ENCODE measurements at places on chromosomes 16 and 17.

- DNase-seq, result no peak
These were observed 17.0 kb upstream of the RFFL start for GRCh38 chr17:35080536-35080935.

- DNase-seq, result no peak
These were observed 936.1 kb upstream of the SOX9 start for GRCh38 chr17:71184716-71185115.

DNA sequence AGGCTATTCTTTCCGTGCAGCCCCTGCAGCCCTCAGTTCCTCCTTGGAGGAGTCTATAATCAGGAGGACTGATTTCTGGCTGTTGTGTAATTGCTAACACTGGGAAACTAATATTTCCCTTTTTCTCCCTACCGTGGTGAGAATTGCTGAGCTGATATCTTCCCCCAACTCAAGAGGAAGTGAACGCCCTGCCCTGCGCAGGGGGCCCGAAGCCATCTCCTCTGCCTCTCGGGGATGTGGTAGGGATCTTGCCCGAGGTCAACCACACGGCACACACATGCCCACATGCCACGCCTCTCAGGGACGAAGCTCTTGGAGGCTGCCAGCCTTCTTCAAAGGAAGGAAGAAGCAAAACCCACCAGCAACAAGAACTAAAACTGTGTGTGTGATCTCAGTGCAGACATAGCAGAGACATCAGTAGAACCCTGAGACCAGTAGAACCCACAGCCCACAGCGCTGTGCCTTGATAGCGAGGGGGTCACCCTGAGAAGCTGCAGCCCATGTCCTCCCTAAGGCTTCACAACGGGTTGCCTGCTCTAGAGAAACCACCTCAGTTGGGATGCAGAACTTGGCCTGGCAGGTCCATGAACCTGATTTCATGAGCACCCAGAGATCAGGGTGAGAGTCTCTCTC is 8.9 kb upstream of the ULK2 start:
- DNase-seq, result no peak

GRCh38 chr17:41394254-41394996 is 3.0 kb downstream of the KRT31 start:
- no peak for DNase-seq

GRCh38 chr16:61654962-61655361 is 381.3 kb downstream of the CDH8 start:
- no peak for DNase-seq

GRCh38 chr16:89761304-89761922 is 40.1 kb downstream of the ZNF276 start:
- DNase-seq, result no peak

DNA sequence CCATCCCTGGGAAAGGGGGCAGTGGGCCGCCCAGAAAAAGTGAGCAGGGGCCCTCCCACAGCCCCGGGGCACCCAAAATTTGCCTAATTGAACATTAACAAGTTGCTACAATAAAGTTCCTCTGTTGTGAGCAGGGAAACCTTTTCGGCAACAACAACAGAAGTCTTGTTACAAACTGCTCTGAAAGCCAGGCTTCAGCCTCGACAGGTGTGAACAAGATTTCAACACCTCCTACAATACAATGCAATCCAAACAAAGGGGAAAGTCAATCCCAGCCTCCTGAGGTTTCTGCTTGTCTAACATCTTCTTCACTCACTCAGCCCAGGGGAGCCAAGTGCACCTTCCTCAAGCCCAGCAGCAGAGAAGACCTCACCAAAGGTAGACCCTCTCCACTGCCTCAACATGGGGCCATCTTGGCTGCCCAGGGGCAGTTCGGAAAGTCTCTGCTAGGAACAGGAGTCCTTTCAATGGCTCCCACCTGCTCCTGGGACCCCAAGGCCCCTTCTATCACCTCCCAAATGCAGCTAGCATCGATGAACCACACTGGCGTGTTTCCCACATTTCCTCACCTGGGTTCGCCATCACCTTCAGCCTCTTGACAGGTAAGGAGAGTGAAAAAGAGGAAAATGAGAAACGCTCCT is 19.1 kb downstream of the ZFHX3 start:
- no peak for DNase-seq

GRCh38 chr17:45129426-45129939 is 2.8 kb downstream of the PLCD3 start:
- no peak for DNase-seq

- DNase-seq, result peak; percentile 92
These were observed at the start of gene MPDU1 for GRCh38 chr17:7583253-7584109. TSS of gene MPDU1 (plus strand) at chr17:7583852. CDS start at chr17:7583863, 11 bp downstream.

DNA sequence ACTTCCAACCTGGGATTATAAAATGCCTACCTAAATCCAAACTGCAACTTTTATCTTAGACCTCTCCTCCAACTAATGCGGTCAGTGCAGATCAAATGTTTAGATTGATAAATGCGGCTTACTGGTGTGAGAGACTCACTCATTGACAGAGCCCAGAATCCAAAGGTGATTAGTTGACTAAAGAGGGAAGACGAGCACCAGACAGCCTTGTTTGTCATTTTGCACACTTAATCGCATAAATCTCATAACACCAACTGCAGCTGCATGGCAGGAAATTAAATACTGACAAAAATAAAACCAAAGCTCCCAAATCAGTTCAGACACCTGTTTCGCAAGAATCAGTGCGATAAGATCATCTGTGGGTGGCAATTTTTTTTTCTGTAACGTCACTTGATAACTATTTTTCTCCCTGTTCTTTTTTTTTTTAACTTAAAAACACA is 35.9 kb downstream of the NACA2 start:
- DNase-seq, result no peak

GRCh38 chr17:7016418-7016817 is 4.0 kb downstream of the RNASEK start:
- DNase-seq, result no peak

DNA sequence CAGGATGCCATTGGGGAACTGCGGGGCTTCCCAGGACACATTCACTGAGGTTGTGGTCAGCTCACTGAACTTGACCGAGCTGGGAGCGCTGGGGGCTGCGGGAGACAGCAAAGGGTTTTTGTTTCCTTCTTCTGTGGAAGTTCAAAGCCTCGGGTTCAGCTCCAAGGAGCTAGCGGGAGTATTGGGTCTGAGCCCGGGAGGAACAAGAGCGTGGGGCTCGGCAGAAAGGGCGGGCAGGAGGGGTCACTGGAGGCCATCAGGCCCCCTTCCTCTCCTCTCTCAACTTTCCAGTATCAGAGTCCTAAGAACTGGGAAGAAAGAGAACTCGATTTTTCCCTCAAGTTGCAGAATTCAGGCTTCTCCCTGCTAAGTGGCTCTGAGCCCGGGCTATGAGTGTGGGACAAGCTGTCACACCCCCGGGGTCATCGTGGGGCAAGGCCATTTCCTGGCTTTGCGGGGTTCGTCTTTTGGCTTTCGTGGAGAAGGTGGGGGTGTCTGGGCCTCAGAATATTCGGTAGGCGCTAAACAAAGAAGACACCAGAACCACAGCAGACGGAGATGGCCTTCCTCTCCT is 53.6 kb upstream of the CDC42EP4 start:
- no peak for DNase-seq

DNA sequence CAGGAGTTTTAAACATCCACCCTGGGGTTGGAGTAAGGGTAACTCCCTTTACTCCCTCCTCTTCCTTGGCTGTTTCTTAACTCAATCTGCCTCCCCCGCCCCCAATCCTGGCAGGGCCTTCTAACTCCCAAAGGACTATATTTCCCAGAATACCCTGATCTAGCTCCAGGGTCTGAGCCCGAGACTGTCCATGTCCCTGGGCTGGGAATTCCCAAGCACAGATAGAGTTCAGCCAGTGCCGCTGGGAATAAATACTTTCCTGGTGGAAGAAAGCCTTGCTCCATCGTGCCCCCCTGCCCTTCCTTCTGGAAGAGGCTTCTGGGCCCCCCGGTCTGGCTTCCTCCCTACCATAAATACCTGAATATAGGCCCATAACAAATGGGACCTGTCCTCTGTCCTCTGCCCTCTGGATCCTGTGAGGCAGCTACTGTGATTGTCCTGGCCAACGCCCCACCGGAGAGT is 10.2 kb downstream of the BAHCC1 start:
- DNase-seq, result peak; percentile 63

DNA sequence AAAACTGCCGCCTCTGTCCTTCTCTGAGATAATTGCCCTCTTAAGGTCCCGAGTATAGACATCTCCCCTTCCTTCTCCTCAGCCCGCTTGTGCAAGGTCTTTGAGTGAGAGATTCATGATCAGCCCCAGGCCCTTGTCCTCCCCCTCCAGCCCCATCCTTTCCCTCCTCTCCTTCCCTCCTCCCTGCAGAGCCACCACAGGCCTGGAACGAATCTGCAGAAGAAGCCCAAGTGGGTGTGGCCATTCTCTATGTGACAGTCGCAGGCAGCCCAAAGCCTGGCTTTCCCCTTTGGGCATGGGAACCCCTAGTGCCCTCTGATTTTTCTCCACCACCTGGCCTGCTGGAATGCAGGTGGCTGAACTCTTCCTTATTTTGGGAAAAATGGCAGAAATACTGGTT is 7.2 kb upstream of the NDRG4 start:
- DNase-seq, result no peak

- DNase-seq, result no peak
These were observed 26.9 kb downstream of the TNS4 start for GRCh38 chr17:40474419-40475002.

DNA sequence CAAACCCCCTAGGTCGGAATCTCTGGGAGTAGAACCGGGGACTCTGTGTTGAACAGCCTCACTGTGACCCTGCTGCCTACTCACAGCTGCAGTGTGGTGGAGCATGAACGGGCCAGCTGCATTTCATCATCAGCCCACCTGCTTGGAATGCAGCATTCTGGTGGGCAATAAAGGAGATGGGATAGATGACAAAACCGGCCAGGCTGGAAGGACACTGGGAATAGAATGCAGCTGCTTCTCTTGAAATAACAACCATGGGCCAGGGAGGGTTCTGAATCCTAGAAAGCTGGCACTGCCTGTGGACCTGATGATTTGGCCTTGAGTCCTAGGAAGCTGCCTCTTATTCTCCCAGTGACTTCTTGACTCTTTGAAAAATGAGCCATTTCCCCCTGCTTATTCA is 23.5 kb downstream of the CFAP97D1 start:
- DNase-seq, result no peak

DNA sequence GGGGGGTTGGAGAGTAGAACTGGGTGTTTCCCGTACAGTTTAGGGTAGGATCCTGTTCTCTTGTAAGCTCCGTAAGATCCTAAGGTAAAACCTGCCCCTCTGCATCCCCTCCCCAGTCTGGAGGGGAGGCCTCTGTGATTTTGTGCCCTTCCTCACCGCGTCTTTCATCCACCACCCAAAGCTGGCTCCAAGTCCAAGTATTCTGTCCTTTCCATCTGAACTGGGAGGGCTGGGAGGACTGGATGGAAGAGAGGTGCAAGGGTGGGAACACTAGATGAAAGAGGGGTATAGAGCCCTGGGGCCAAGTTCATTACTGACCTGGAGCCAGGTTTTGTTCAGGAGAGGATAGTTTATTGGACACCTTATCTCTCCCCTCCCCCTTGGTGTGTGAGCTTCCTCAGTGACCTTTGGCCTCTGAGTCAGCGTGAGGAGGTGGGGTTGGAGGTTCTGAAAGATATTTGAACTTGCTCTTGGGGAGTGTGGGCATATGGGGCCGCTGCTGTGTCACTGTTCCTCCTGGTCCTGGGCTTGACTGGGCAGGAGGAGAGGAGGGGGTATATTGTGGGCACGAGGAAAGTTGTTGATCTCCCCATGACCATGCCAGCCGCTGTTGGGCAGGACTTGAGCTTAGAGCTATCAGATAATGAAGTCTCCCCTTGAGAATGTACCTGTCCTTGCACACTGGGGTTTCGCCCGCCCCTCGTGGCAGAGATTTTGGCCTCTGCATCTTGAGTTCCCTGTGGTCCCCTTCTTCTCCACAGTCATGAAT is 1.6 kb downstream of the LASP1 start:
- DNase-seq, result no peak

DNA sequence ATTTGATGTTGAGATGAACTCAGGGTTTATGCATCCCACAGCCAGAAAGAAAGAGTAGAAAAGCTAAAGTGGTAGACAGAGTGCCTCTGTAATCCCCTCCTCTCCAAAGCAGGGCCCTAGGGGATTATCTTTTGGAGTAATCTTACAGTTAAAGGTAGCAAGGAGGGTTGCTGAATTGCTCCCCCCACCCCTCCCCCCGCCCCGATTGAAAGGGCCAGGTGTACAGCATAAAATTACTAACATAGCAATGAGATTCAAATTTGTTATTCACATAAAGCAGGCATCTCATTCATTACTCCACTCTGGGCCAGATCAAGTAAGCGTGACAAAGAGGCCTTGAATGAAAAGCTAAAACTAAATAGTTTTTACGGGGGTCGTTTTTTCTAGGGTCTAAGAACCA is 72.7 kb downstream of the STH start:
- DNase-seq, result no peak

DNA sequence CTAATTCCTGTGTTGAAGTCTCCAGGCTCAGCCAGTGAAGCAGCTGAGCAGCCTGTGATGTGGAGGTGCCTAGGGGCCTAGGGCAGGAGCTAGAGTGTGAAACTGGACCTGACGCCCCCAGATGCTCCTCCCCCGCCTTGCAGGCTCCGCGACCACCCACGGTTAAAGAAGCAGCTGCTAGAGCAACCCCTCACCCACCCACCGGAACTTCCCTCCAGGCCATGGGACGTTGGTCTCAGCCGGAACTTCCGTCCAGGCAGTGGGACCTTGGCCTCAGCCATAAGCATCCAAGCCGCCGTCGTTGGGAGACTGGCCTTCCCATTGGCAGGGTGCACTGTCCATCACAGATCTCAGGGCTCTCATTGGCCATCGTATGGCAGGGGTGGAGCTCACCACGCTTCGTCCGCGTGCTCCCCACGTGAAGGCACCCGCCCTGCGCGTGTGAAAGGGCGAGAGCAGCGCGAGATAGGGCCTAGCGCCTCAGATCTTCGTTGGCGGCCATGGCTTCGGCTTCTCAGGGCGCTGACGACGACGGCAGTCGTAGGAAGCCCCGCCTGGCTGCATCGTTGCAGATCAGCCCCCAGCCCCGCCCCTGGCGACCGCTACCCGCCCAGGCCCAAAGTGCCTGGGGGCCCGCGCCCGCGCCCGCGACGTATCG is at the start of gene ADAD2:
TSS of gene ADAD2 (plus strand) at position 427 of the 658 bp plus-strand sequence. CDS start at position 501, 74 bp downstream.
- no peak for DNase-seq

DNA sequence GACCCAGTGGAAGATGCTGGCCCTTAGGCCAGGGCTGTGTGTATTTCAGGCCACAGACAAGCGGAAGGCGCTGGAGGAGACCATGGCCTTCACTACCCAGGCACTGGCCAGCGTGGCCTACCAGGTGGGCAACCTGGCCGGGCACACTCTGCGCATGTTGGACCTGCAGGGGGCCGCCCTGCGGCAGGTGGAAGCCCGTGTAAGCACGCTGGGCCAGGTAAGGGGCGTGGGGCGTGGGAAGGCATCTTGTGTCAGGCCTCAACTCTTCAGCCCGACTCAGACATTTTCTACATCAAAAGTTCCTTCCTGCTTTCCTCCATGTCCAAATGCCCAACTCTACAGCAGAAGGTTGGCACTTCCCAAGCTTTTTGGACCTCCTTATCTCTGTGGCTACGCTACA is 6.0 kb downstream of the ABI3 start:
- no peak for DNase-seq

GRCh38 chr16:9645911-9646310 is 536.3 kb downstream of the GRIN2A start:
- no peak for DNase-seq

GRCh38 chr17:63439687-63440086 is 6.4 kb downstream of the CYB561 start:
- DNase-seq, result no peak
